ENCODE measurements at places on chromosomes 6 and 20. TPM values are rescaled to one million over a fixed set of nuclear protein-coding genes. Genes with fewer than 3 reads are reported as not detected.

DNA sequence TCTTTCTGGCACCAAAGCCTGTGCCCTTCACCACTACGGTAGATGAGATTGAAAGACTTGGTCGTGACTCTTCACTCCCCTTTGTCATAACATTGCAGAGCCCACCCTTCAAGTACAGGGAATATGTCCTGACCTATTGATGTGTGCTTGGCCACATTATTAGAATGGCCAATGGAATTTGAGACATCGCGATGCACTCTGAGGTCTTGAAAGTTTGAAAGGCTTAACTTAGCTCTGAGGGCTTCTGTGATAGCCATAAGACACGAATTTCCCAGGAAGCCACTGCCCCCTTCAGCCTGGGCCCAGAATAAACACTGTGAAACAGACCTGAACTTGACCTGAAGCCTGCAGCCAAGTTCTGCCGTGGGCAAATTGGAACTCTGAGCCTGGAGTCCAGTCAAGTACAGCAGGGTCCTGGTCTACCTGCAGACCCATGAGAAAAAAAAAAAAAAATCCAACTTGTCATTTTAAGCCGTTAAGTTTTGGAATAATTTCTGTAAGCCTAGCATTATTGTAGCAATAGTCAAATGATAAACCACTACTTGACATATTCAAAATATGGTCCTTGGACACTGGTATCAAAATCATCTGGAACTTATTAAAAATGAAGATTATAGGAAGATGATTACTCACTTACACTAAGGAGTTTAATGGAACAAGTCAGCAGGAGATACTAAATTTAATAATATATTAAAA lies 36.9 kb upstream of the TRAF3IP2 start:
- peak; percentile 74 for DNase-seq

GRCh38 chr6:90469906-90470305 lies 117.0 kb downstream of the MAP3K7 start:
- no peak for DNase-seq

GRCh38 chr6:26599134-26599533 lies 2.4 kb downstream of the ABT1 start:
- no peak for DNase-seq

- no peak for DNase-seq
These were observed 50.8 kb upstream of the FAM83D start for GRCh38 chr20:38875175-38875993.

- no peak for DNase-seq
These were observed 954.7 kb upstream of the MAN1A1 start for GRCh38 chr6:120304223-120304622.

LY6G5C gene
- 2.1 TPM for total RNA-seq

DNA sequence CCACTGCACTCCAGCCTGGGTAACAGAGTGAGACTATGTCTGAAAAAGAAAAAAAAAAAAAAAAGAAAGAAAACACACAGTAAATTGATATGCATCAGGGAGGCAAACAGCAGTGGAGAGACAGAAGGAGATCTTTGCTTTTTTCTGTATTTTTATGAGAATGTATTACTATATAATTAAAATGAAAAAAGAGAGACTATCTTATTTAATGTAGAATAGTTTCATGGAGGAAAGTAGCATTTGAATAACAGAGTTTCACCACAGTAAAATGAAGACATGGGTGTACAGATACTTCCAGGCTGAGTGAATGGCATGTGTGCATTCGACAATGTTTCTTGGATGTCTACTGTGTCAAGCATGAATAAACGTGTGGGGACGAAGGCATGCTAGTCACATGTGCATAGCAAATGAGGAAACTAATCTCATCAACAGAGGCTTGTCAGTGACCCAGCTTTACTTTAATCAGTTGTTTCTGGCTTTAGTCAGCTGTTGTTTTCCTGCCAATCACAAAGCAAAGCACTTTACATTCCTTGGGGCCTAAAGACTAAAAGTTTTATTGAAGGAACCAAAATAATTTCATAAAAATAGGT lies 55.5 kb upstream of the ARMH2 start:
- DNase-seq = no peak

DNA sequence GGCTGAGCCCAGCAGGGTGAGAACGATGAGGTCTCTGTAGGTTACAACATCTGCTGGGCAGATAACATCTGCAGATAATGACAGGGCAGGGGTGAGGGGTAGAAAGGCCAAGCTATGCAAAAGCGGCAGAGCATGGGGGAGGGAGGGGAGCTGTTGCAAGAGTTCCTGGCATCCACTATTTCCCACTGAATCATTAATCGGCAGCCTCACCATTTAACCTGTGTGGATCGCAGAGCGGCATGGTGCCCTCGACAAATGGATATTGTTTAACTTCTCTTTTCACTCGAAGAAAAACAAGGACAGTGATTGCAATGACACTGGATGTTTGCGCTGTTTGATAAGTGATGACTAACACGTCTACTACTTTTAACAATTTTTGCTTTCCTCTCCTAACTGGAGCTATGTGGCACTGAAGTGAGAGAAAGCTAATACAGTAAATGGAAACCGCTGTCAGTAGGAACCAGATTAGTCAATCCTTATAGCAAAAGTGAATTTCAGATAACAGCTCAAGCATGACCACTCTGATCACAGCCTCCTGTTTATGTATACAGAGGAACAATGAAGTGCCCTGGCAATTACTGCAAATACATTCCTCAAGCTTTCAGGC lies 381.5 kb downstream of the TFAP2A start:
- no peak for DNase-seq

YWHAB gene
- total RNA-seq = 126 TPM

- no peak for DNase-seq
These were observed 3.1 kb downstream of the HLA-C start for GRCh38 chr6:31268836-31269235.

DNA sequence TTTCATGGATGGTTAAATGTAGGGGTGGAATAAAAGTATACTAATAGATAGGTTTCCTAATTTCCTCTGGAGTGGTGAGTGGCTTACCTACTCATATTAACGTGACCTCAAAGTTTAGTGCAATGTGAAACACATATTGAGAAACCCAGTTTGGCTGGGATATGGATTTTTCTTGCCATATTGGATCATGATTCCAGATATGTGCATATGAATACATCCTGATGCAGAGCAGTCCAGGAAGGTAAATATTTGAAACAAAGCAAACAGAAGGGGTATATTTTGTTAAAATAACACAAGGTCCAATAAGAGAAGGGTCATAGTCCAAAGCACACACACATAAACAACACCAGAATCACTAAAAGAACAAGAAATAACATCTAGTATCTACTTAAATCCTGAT lies 608.1 kb downstream of the PKHD1 start:
- DNase-seq = no peak

- DNase-seq = no peak
These were observed 25.8 kb upstream of the TPBG start for GRCh38 chr6:82337688-82338257.

DNA sequence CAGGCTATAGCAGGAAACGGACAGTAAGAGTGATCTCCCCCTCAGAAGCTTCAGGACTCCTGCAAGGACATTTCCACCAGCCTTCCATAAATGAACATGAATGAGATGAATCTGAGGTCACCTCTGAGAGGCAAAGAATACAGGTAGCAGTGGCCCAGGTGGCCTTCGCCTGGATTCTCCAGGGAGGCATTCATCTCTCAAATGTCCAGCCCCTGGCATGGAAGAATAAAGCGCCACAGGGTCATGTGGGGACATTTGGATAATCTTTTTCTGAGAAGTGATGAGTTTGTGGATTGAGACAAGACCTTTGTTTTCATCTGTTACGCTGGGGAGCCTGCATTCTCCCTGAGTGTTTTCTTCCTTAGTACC lies 2.9 kb downstream of the GMPR start:
- no peak for DNase-seq

- no peak for DNase-seq
These were observed 48.1 kb upstream of the BTBD3 start for GRCh38 chr20:11869641-11870040.

DNA sequence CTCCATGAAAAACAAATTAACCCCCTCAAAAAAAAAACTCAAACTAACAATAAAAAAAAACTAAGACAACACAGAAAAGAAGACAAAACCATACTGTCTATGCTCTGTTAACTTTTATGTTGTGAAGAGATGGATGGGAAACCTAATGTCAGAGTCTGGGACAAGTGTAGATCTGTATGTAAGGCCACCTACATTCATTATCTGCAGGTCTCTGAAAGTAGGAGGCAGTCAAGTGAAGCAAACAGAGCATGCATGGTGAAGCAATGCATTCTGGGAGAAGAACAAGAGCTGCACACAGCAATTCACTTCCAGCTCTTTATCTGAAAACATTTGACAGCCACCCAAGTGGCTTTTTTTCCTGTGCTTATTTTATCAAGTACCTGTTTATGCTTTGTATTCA lies 452.0 kb downstream of the EPHA7 start:
- DNase-seq = no peak

GRCh38 chr20:45095805-45096238 lies 5.1 kb downstream of the KCNS1 start:
- DNase-seq = peak; percentile 71

GRCh38 chr6:104050455-104050854 lies 809.3 kb downstream of the HACE1 start:
- DNase-seq = no peak

Measured in sciatic nerve (tissue), 2 donors.